Hematopoietic multipotent progenitor cell treated with erythropoietin and hydrocortisone succinate and interleukin-3 and kit ligand, for 15 days (in vitro differentiated cells): ENCODE measurements at places on chromosomes 4 and X.
A peak's percentile ranks its signal among the peaks of the same experiment; 100 is the strongest.

DNA sequence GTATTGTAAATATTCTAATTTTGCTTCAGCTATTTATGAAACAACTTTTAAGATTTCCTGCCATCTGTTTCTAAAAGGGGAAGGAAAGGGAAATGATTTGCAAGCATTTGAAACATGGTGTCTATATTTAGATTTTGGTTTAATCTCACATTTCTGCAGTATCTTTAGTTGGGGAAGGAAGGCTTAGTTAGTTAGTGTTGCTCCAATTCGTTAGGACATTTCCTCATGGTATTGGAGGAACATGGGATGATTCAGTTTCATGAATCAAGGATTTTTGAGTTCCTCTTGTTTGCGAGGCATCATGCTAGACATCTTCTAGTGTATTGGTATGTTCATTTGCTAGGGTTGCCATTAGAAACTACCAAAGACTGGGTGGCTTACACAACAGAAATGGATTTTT lies 20.5 kb upstream of the TMEM192 start:
- DNase-seq: no peak

- no peak for DNase-seq
These were observed 631.0 kb upstream of the SPANXN1 start for GRCh38 chrX:144616317-144616716.

DNA sequence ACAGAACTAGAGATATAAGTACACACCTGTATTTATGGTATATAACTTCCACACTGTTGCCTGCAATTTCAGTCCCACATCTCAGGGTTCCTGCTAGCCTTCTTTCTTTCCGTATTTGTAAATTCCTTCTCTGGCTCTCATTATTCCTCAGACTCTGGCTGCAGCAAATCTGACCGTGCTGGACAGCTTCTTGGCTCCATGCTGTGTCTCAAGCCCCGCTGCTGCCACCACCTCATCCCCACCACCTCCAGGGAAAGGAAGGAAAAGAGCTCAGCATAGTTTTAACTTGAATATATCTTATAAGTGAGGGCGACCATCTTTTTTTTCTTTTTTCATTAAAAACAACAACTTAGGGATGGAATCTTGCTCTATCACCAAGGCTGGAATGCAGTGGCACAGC lies 155.6 kb upstream of the CXCL13 start:
- DNase-seq: no peak

DNA sequence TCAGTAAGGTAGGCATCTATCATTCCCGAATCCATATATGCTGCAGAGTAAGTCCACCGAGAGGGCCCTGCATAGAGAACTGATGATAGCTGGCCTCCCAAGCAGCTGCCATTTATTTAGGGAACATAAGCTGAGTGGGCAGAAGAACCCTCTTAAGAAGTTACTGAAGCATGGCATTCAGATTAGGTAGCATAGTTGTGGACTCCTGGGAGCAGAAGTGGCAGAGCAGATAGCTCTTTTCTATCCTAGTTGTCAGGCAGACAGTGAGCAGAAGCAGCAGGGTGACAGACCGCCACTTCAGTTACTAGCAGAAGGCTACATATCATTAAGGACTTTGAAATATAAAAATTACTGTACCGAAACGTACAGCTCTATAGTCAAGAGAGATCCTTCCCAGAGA lies 454.7 kb downstream of the PPP4R3C start:
- DNase-seq: no peak

- DNase-seq: no peak
These were observed 168.0 kb upstream of the DIPK2B start for GRCh38 chrX:45368705-45369104.

DNA sequence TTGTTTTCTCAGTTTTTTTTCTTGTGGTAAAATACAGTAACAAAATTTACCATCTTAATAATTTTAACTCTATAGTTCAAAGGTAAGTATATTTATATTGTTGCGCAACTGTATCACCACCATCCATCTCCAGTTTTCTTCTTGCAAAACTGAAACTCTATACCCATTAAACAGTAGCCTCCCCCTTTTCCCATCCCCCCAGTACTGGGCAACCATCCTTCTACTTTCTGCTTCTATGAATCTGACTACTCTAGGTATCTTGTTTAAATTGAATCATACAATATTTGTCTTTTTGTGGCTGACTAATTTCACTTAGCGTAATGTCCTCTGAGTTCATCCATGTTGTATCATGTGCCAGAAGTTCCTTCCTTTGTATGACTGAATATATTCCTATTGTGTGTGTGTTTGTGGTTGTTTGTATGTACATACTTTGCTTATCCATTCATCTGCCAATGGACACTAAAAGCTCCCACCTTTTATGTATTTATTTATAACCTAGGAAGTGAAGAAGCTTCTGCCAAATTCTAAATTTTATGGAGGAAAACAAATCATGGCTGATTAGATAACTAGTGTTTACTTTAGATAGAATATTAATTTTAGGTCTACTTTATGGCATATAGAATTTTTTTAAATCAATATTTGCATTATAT lies 10.0 kb downstream of the ABHD18 start:
- DNase-seq: no peak

- no peak for DNase-seq
These were observed 2.9 kb downstream of the USP51 start for GRCh38 chrX:55486736-55487135.

DNA sequence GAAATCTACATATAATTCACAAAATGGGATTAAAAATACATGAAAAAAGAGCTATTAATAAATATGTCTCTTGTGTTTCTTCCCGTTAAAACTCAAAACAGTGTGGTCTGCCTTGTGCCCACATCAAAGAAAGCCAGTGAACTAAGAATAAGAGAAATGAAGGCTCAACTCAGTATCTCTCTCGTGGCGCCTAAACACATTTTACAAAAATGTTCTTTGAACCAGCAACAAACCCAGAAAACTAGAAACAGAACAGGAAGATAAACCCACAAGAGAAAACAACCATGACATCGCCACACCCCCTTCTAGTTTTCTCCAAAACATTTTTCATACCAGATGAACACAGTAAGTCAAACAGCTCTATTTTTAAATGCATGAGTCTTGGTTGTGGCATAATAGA lies 130.1 kb downstream of the DCHS2 start:
- DNase-seq: no peak

DNA sequence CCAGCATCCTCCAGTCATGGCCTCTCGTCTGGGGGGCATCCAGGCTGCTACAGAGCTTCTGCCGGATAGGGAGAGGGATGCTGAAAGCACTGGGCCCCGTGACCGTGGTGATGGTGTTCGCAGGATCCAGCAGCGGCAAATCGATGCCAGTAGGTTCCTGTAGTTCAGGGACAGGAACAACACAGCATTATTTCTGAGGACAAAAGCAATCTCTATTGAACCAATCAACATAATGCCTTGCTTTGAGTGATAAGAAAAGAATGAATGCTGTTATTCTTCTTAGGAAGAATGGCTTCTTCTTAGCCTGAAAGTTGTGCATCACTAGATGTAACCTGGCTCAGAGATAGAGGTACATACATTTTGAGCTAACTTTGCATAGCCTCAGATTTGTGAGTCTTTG lies 378.6 kb downstream of the UNC5C start:
- no peak for DNase-seq

DNA sequence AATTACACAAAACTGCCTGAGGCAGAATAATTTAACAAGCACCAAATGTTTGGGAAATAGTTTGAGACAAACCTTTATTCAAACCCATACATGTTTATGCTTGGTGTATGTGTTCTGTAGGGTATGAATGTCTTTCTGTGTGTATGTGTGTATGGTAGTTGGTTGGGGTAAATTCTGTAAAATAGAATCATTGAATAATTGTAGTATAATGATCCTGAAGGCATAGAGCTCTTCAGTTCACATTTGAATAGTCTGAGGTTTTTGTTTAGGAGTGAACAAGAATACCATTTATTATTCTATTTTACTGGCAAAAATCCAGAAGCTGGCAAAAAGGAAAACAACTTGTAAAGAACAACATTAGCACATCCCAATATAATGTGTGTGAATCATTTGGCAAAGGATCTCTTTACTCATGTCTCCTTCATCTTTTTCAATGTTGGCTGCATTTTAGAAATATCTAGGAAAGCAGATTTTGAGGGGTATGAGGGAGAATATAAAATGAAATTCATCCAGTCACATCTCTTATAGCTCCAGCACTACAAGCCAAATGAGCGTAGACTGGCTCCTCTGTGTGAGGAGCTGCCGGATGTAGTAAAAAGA lies 360.0 kb downstream of the CHIC1 start:
- DNase-seq: no peak

DNA sequence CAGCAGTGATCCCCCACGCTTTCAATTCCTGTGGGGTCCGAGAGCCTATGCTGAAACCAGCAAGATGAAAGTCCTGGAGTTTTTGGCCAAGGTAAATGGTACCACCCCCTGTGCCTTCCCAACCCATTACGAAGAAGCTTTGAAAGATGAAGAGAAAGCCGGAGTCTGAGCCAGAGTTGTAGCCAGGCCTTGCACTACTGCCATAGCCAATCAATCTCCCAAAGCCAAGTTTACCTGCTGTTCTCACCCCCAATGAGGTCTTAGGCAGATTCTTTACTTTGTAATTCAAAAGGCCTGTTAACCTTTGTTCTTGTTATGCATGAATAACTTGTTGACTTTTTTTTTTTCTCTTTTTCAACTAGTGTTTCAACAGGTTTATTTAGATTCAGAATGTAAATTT lies 4.0 kb downstream of the MAGEB2 start:
- no peak for DNase-seq

DNA sequence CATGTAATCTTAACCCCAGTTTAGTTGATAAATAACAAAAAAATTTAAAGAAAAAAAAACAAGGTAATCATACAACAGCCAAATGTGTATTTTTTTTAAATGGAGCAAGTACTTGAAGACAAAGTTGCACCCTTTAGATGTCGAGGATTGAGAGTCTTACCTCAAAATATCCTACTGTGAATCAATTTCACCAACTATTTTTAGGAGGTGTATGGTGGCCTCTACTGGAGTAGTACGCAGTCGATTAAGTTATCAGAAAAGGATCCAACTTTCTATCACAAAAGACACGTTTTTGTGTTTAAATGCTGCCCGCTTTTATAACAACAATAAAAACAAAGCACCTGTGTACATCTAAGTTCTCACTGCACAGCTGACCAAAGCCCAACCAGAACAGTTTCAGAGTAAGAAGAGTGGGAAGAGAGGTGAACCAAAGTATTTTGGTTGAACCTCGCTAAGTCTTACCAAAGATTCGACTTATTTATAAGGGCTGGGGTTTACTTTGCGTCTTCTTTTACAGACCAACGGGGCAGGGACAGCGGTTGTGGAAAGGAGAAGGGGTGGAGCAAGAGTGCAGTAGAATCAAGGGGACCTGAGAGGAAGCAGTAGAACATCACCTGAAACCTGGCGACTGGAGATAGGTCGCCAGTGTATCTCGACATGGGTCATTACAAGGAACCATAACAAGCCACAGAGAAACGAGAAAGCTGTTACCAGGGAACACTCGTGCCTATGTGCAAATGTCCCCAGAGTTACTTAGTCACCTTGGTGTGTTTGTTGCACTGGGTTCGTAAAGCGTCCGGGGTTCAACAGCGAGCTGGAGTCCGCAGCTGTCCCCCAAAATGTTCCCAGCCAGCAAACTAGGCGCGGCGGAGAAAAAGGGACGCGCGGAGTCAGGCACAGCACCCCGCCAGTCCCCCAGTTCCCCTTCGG lies 1.1 kb downstream of the RPS6KA6 start:
- no peak for DNase-seq

DNA sequence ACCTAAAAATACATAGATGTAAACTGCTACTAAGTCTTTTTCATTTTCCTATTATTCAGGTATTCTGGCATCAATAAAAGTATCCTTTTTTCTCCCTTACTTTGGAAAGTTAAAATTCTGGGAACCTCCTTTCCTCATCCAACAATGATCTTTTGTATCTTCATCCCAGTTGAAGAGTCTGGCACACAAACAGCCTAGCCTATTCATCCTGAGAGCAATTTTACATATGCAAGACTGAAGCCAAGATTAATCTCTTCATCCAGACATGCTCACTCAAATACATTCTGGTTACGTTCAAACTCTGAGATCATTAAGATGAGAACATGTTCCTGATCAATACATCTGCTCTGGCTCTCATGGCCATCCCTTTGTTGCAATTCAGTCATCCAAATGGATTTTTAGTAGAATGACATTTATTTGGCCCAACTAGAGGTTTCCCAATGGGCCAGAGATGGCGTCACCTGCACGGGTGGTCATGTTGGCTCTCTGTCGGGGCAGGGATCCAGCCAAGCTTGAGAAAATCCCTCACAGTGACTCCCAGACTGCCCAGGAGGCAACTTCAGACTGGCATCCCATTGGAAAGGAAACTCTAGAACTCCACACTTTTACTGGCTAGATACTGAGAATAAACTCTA lies 135.3 kb upstream of the VCX2 start:
- DNase-seq: no peak

DNA sequence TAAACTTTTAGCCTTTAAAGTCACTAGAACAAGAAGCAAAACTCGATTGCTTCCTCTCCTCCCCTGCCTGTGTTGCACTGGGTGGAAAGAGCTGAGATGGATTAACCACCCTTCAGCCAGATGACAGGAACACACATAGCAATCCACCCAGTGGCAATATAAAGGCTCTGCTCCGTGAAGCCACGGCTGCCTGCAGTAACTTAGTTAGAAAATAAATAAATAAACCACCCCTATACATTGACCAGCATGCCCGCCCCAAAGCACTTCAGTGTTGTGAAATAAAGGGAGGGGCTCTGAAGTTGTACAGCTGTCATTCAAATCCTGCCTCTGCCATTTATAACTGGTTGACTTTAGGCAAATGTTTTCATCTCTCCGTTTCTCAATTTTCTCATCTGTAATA lies 217.1 kb upstream of the LDB2 start:
- DNase-seq: no peak

- peak; percentile 27 for DNase-seq
These were observed 7.9 kb downstream of the OGT start for GRCh38 chrX:71540801-71541200.

- no peak for DNase-seq
These were observed 1.9 kb upstream of the TMEM185A start for GRCh38 chrX:149633511-149633910.

DNA sequence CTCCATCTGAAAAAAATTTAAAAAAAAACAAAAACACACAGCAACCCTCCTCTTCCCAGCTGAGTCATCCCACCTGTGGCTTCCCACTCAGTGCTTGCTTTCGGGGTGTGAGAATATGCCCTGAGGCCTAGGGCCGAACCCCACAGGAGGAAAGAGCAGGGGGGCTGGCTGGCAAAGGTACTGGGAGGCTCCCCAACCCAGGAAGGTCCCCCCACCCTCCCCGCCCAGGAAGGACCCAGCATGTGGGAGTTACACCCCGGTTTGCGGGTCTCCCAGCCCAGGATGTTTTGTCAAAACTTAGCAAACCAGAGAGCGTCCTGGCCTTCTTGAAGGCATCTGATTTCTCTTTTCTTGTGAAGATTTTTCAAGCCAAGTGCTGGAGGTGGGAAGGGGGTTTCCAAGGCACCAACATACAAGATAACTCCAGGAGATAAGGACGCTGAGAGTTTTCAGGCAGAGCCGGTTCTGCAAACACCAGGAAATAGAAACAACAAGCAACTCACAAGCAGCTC lies 25.7 kb upstream of the CSF2RA start:
- no peak for DNase-seq
